Hepatocyte (in vitro differentiated cells): ENCODE measurements at places on chromosomes 4 and X. TPM values are rescaled to one million over a fixed set of nuclear protein-coding genes. Genes with fewer than 3 reads are reported as not detected.

Gene MUC7
- not detected in 2 replicates for total RNA-seq

Gene F8A2
- total RNA-seq, result not detected in 2 replicates

DNA sequence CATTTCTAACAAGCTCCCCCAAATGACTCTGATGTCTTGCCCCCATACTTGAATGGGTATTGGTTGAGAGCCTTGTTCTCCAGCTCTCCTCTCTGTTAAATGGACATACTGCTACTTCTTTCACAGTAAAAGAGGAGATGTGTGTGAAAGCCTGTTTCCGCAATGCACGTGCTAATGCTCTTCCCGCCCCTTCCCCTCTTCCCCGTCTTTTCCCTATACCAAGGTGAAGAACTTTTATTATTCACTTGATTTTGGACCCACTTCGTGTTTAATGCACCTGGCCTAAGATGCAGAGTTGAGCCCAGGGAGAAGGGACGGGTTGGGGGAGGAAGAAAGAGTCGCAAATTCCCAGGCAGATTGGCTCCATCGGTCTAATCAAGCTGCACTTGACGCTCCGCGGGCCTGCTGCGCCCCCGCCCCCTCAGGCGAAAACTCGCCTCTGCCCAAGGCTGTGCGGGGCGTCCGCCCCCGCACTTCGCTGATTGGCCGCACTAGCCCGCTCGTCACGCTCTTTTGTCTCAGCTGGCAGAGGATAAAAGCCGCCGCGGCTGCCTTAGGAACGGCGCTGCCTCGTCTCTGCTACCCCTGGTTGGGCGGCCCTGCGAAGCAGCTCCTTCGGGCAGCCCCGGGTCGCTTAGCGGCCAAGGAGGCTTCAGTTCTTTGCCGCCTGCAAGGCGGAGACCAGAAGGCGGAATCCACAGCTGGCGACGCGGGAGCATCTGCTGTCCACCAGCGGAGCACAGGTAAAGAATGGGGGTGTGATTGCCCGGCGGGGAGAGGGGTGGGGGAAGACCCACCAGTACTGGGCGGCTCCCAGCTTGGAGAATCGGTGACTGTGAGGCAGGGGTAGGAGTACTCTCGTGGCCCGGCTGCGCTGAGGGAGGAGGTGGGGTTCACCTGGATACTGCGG lies at the start of gene ZCCHC12:
Gene ZCCHC12 (plus strand): TSS at position 562 of the 910 bp plus-strand sequence. CDS start 1,421 bp downstream, outside the sequence.
- peaks cover 26% of the 10 kb centered on the region for H3K27me3 ChIP-seq
- H3K36me3 ChIP-seq, result no peaks in the 10 kb centered on the region
- DNase-seq, result peak; percentile 65
- no peak within 1 kb of the TSS for H3K4me3 ChIP-seq
- H3K27ac ChIP-seq, result no peak within 1 kb of the TSS
- no peaks in the 10 kb centered on the region for H3K4me1 ChIP-seq

DNA sequence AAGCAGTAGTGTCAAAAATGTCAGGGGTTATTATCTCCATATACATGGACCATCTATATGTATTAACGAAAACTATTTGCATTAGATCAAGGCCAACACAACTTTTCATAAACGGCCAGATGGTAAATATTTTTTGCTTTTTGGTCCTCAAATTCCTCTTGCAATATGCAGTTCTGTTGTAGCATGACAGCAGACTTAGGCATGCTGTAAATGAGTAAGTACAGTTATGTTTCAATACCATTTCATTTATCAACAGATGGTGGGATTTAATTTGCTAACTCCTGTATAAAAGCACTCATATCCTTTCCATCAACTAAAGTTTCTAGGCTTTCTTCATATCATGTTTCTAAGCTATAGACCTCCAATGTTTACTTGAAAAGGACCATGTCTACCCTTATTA lies 208.1 kb downstream of the ANKRD50 start:
- H3K36me3 ChIP-seq, result no peaks in the 10 kb centered on the region
- no peaks in the 10 kb centered on the region for H3K27me3 ChIP-seq
- no peaks in the 10 kb centered on the region for H3K4me1 ChIP-seq
- H3K27ac ChIP-seq, result no peak overlapping the region

DNA sequence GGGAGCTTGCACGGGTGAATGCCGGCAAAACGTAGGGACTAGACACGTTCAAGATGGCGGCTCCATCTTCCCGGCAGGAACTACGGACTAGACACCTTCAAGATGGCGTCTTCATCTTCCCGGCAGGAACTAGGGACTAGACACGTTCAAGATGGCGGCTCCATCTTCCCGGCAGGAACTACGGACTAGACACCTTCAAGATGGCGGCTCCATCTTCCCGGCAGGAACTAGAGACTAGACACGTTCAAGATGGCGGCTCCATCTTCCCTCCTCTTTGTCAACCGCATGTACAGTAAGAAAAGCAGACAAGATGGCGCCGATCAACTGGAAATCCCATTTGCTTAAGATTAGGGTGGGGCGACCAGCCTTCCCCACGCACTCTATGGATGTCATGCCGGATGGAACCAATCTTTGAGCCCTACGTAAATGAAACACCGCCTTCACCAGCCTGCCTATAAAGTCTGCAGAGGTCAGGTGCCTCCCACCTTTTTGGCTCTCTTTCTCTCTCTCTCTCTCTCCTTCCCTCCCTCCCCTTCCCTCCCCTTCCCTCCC lies 222.4 kb downstream of the CRLF2 start:
- H3K27ac ChIP-seq, result no peak overlapping the region
- H3K27me3 ChIP-seq, result no peaks in the 10 kb centered on the region
- no peak overlapping the region for H3K4me3 ChIP-seq
- no peaks in the 10 kb centered on the region for H3K36me3 ChIP-seq
- H3K4me1 ChIP-seq, result no peaks in the 10 kb centered on the region
- peak; percentile 48 for DNase-seq

DNA sequence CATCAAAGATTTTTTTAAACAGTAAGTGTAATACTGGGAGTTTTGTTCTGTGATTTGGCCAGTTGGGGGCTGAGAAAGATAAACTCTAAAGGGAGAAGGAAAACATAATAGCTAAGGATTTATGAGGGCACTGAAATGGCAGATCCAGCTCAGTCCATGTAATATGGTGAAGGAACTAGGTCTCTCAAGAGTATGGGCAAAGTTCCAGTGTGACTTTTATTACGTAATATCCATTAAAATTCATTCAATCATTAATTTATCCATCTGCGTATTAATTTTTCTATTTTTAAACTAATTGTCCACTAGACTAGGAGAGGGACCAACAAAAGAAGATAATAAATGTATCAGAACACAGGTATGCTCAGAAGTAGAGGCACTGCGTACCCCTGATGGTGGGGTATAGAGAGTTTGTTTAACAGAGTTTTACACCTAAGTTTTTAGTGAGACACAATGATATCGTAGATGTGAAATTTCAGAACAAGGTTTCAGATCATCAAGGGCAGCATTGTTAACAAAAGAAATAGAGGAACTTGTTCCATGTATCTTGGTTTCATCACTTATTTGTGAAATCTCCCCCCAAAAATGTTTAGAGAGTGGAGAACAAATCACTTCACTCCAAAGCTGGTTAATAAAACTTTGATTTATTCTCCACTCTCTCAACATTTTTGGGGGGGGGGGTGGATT lies 351.1 kb downstream of the GRXCR1 start:
- no peaks in the 10 kb centered on the region for H3K4me1 ChIP-seq
- no peak overlapping the region for H3K4me3 ChIP-seq
- DNase-seq, result no peak
- H3K27me3 ChIP-seq, result no peaks in the 10 kb centered on the region
- no peaks in the 10 kb centered on the region for H3K36me3 ChIP-seq

DNA sequence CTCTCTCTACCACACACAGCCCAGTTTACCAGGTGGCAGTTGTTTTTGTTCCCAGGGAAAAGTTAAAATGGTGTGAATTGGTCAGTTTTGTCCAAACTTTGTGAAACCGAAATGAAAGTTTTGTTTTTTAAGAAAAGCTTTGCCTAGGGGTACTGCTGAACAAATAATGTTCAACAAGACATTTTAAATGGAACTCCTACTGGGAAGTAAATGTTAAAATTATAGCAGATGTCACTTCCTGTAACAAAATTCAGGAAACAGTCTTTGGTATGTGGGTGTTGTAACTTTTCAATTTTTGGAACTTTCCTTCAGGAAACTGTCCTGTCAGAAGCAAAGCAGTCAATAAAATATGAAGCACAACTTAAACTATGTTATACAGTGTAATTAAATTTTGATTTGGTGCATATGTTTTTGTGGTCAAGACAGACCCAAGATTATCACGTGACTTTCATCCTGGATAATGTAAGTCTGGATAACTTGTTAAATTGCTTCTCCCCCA lies 79.5 kb downstream of the AFF1 start:
- no peaks in the 10 kb centered on the region for H3K36me3 ChIP-seq
- H3K4me3 ChIP-seq, result no peak overlapping the region
- H3K4me1 ChIP-seq, result peaks cover 47% of the 10 kb centered on the region
- DNase-seq, result no peak
- H3K27me3 ChIP-seq, result no peaks in the 10 kb centered on the region

DNA sequence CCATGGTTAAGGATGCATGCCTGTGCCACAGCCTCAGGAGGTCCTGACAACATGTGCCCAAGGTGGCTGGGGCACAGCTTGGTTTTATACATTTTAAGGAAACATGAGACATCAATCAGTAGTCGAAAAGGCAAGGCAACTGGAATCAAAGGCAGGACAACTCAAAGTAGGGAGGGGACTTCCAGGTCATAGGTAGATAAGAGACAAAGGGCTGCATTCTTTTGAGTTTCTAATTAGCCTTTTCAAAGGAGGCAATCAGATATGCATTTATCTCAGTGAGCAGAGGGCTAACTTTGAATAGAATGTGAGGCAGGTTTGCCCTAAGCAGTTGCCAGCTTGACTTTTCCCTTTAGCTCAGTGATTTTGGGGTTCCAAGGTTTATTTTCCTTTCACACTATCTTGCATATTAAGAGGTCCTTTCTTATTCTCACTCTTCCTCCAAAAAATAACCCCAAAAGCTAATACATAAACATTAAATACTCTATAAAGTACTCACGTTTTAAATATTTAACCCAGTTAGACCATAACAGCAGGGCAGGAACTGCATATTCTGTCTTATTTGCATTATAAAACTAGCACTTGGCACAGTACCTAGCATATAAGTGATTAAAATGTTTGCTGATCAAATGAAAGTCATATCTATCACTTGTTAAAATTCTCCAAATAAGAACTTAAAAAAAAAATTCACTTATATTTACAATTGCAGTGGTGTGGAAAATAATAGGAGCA lies 36.3 kb upstream of the UGT8 start:
- no peak for DNase-seq
- H3K36me3 ChIP-seq, result no peaks in the 10 kb centered on the region
- H3K4me1 ChIP-seq, result peaks cover 14% of the 10 kb centered on the region
- no peak overlapping the region for H3K4me3 ChIP-seq

DNA sequence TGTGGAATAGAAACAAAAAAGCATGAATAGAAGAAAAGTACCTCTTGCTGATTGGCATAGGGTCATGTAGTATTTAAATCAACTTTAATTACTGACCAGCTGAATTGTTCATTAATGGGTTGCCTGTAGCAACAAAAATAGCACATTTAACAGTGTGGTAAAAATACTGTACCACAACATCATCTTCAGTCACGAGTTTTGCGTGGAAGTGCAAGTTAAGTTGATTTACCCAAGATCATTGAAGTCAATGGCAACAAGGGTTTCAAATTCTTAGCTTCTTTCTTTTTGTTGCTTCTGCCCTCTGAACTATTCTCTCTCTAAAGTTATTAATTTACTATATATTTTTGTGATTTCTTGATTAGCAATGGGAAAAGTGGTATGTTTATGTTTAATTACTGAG lies 526.6 kb downstream of the C4orf33 start:
- H3K27me3 ChIP-seq, result no peaks in the 10 kb centered on the region
- DNase-seq, result no peak
- no peak overlapping the region for H3K4me3 ChIP-seq
- H3K36me3 ChIP-seq, result no peaks in the 10 kb centered on the region

DNA sequence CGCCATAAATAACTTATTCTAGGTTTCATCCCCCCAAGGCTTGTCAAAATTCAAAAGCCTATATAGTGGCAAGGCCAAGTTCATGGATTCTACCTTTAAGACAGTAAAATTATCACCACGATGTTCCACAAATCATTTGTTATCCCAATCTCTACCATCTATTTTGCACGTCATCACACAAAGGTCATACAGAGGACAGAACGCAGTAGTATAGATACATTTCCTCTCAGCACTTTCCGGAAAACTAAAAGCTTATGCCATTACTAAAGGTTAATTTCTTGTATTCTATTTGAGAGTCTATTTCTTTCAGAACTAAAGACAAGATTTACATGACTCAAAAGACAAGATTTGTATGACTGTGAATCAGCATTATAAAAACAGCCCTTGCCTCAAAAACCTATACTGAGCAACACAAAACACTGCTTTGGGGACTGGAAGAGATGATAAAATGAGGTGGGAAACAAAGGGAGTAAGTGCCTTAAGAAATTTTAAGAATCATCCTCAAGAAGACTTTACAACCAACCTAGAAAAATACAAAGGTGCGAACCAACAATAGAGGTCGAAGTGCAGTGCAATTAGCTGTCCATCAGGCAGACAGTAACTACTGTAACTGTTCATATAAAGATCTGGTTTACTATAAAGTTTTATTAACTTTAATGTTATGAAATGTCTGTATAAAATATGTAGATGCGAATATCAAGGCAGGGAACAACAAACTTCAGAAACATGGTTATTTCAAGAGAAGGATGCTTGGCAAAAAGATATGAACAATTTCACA lies 7.6 kb downstream of the UBE2D3 start:
- H3K4me3 ChIP-seq, result no peak overlapping the region
- no peak for DNase-seq
- peak overlapping the region; percentile 4 for H3K27ac ChIP-seq
- no peaks in the 10 kb centered on the region for H3K27me3 ChIP-seq
- no peaks in the 10 kb centered on the region for H3K36me3 ChIP-seq
- peaks cover 33% of the 10 kb centered on the region for H3K4me1 ChIP-seq

DNA sequence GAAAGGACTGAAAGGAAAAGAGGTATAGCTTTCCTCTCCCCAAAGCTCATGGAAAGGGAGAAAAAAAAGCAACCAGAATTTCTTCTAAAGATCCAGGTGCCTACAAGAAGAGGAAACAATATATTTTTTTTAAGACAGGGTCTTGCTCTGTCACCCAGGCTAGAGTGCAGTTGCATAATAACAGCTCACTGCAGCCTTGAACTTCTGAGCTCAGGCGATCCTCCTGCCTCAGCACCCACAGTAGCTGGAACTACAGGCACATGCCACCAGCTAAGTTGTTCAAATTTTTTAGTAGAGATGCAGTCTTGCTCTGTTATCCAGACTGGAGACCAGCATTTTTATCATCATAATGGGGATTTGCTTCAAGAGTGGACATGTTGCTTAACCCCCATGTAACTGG lies 30.5 kb upstream of the BBS12 start:
- H3K4me1 ChIP-seq, result peaks cover 5% of the 10 kb centered on the region
- no peaks in the 10 kb centered on the region for H3K27me3 ChIP-seq
- H3K4me3 ChIP-seq, result no peak overlapping the region
- no peak for DNase-seq
- H3K36me3 ChIP-seq, result no peaks in the 10 kb centered on the region
- H3K27ac ChIP-seq, result no peak overlapping the region

- H3K36me3 ChIP-seq, result no peaks in the 10 kb centered on the region
- no peak overlapping the region for H3K27ac ChIP-seq
- H3K4me1 ChIP-seq, result no peaks in the 10 kb centered on the region
- no peaks in the 10 kb centered on the region for H3K27me3 ChIP-seq
- DNase-seq, result no peak
- H3K4me3 ChIP-seq, result no peak overlapping the region
These were observed 9.6 kb downstream of the PAICS start for GRCh38 chr4:56445699-56446098.
